ENCODE measurements at places on chromosomes 7 and 10.

DNA sequence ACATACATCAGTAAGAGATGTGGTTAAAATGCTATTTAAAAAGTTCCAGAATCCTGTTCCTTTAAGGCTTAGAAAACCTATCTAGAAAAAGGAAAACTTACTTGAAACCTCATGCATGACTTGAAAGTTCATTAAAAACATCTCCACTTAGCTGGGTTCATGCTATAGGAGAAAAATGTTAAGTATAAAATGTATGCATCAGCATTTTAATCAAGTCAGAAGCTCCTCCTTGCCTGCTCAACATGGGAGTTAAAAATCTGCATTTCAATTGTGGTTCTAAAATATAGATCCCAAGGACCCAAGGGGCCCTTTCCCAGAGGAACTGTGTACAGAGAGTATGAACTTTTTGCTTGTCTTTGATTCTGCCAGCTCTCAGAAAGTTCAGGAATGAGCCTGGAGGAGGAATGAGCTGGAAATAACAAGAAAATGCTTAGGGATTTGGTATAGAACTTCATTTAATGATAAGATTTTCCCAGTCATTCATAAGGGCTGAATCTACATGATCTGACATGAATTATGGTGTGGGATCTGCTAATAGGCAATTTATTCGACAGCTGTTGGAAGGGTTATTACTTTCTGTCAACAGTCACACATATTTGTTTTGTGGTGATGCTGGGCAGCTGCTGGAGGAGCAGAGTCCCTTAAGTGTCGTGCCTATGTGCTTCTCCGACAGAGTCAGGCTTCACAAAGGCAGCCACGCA is 85.6 kb upstream of the MTPN start:
- DNase-seq = no peak

GRCh38 chr7:134842886-134843430 is 63.5 kb downstream of the CALD1 start:
- DNase-seq = no peak

GRCh38 chr10:123249894-123250293 is 95.7 kb downstream of the BUB3 start:
- no peak for DNase-seq

DNA sequence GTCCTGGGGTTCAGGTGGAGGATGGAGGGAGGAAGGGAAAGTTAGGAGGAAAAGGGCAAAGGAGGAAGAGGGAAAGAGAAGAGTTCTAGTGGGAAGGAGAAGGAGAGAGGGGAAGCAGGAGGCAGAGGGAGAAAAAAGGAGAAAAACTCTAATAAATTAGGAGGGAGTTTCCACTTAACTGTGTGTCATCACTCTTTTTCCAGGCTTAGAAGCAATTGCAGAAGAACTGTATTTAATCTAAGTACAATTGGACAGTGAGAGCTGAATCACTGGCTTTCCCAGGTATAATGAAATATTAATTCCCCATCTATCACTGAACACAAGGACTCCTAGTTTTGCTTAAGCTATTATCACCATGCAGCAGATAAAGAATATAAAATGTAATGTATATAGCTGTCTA is 76.8 kb downstream of the CREB3L2 start:
- DNase-seq = no peak

- DNase-seq = no peak
These were observed 33.3 kb upstream of the SH2B2 start for GRCh38 chr7:102253066-102253972.

- no peak for DNase-seq
These were observed 314.6 kb downstream of the CXCL12 start for GRCh38 chr10:44070282-44070681.

- DNase-seq = no peak
These were observed 258.0 kb upstream of the SP4 start for GRCh38 chr7:21169667-21170580.
